ENCODE measurements at places on chromosomes 16 and 17.

- DNase-seq, result no peak
These were observed 28.6 kb upstream of the ENDOV start for GRCh38 chr17:80386341-80386740.

GRCh38 chr17:50269477-50270434 lies 4.5 kb upstream of the TMEM92 start:
- DNase-seq, result peak; percentile 66

GRCh38 chr16:87543436-87544191 lies 50.8 kb upstream of the ZCCHC14 start:
- peak; percentile 11 for DNase-seq

GRCh38 chr16:17149904-17150483 lies 320.8 kb downstream of the XYLT1 start:
- no peak for DNase-seq

DNA sequence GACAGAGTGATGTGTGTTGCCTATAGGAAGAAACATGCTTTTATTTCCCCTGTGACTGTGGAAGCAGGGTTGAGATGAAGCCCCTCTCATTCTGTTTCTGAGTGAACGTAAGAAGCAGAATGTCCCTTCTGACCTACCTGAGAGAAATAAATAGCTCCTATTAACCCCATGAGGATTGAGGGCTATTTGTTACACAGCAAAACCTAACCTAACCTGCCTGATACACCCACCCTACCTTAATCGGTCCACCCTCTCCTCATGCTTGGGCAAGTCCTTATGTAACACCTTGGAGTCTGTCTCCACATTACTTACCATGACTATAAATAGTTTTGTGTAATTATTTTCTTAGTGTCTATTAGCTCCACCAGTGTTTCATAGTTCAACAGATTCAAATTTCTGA lies 41.9 kb downstream of the SALL1 start:
- DNase-seq, result no peak

DNA sequence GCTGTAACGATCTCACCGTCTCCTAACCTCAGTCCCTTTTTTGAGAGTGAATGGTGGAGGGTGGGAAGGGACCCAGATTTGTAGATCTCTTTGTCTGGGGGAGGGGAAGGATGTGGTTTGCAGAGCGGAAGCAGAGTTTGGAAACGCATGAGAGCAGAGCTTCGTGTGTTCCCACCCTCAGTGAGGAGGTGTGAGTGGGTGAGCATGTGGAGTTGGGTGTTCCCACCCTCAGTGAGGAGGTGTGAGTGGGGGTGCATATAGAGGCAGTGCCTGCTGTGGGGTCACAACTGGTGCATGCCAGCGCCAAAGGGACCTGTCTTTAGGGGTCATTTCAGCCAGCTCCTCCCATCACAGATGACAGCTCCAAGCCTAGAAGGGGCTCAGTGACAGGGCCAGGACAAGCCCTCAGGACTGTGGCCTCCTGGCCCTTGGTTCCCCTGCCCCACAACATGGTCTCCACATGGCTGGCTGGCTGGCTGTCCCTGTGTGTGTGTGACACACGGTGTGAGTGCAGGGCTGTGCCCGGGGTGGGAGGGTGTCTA lies 1.8 kb upstream of the CISD3 start:
- peak; percentile 60 for DNase-seq

- DNase-seq, result no peak
These were observed 6.9 kb upstream of the CD300LD start for GRCh38 chr17:74599023-74599399.

- DNase-seq, result no peak
These were observed 387.3 kb downstream of the HS3ST3B1 start for GRCh38 chr17:14688134-14688533.

GRCh38 chr16:25135254-25135878 lies 23.8 kb downstream of the LCMT1 start:
- no peak for DNase-seq

- DNase-seq, result no peak
These were observed 403.0 kb upstream of the ASIC2 start for GRCh38 chr17:33696102-33696501.

DNA sequence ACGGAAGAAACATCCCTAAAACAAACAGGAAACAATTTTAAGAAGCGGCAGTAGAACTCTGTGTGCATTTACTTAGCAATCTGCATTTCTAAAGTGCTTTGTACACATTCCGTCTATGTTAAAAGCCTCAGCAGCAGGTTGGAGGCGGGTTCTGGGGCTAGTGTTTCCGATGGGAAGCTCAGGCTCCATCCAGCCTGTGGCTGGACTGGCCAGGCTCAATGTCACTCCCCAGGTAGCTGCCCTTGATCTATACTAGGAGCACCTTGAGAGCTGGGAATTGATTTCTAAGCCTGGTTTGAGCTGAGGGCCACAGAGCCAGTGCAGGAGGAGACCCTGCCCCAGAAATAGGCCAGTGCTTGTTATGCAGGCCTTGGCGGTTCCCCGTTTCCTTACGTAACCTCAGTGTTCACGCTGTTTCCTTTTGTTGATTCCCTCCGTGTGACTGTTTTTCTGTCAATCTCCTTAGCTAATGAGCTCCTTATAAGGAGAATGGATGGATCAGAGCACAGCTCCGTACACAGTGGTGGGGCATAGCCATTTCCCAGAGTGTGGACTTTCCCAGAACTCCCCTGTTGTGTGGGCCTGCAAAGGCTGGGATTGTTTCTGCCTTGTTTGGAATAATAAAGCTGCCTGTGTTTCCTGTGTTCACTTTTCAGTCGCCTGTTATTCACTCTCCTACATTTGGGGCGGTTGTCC lies 21.4 kb downstream of the ADORA2B start:
- DNase-seq, result no peak

- no peak for DNase-seq
These were observed 42.6 kb downstream of the CYTH1 start for GRCh38 chr17:78739331-78739931.

DNA sequence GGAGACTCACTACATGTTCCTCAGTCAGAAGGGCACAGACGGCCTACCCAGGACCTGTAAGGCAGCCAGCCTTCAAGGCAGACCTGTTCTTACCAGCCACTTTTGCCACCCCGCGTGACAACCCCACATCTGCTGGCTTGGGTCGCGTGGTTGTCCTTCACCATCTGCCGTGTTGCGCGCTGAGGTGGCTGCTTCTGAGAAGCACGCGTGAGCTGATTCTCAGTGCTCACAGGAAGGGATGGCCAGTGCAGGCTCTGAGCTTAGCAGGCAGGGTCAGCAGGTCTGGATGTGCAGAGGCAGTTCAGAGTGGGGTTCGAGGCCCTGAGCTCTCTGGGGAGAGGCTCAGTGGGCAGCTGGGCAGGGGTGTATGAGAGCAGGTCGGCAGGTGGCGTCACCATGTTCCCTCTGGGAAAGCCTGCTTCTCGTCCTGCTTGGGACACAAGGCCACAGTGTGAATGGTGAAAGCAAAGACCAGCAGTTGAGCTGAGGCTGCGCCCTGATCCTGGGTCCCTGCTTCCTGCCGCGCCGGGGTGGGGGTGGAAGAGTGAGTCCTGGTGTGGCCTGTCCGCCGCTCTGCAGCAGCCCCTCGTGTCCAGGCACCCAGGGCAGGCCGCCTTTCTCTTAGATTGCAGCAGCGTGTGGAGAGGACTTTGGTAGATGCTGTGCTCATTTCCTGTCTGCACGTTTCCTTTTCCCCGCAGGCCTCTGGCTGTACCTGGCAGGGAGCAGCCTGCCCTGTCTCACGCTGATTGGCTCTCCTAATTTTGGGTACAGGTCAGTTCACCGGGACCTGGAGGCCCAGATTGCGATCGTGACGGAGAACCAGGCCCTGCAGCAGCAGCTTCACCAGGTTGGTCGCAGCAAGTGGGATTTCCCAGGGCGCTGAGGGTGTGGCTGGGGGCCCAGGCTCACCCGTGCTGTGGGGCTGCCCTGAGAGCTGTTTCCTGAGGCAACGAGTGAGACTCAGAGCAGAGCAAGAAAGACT lies 36.0 kb downstream of the PGS1 start:
- peak; percentile 61 for DNase-seq

DNA sequence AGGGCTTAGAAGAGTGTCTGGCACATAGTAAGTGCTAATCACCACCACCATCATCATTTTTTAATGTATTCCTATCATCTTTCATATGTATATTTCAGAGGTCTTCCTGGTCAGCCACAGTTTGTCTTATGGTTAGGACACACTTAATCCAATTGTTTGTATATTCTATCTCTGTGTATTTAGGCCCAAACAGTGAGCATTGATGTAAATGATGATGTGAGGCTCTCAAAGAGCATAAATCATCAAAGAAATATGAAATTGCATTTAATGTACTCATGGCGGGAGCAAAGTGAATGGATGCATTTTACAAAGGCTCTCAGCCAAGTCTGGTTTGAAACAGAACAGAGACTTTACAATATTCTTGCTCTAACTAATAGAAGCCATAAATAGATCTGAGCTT lies 24.1 kb upstream of the MPHOSPH6 start:
- no peak for DNase-seq

- no peak for DNase-seq
These were observed 57.9 kb downstream of the ANKFY1 start for GRCh38 chr17:4205917-4206316.

DNA sequence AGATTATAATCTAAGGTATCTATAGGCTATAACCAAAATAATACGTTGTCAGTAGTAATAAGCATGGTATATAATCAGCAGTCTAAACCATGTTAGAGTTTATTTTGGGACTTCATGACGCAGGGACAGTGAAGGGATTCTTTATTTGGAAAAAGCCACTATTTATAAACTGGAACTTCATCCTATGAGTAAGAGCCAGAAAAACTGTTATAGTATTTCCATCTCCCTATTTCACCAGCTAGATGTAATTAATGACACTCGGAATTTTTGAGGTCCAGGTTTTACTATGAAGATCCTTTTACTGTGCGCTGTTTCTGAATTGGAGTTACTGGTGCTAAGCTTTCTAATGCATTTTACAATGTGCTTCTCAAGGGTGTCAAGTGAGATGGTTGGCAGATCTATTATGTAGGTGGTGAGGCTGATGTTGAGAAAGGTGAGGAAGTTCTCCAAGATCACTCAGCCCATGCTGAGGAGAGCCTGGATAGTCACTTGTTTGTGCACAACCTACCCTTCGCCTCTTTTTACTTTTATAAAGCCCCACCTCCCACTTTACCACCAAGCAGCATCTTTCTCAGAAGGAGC lies 149.3 kb downstream of the MSI2 start:
- no peak for DNase-seq

GRCh38 chr16:48329138-48329537 lies 56.1 kb downstream of the SIAH1 start:
- no peak for DNase-seq
